ENCODE measurements at places on chromosomes 13 and 19. TPM values are rescaled to one million over a fixed set of nuclear protein-coding genes. Genes with fewer than 3 reads are reported as not detected.
A peak's percentile ranks its signal among the peaks of the same experiment; 100 is the strongest.

DNA sequence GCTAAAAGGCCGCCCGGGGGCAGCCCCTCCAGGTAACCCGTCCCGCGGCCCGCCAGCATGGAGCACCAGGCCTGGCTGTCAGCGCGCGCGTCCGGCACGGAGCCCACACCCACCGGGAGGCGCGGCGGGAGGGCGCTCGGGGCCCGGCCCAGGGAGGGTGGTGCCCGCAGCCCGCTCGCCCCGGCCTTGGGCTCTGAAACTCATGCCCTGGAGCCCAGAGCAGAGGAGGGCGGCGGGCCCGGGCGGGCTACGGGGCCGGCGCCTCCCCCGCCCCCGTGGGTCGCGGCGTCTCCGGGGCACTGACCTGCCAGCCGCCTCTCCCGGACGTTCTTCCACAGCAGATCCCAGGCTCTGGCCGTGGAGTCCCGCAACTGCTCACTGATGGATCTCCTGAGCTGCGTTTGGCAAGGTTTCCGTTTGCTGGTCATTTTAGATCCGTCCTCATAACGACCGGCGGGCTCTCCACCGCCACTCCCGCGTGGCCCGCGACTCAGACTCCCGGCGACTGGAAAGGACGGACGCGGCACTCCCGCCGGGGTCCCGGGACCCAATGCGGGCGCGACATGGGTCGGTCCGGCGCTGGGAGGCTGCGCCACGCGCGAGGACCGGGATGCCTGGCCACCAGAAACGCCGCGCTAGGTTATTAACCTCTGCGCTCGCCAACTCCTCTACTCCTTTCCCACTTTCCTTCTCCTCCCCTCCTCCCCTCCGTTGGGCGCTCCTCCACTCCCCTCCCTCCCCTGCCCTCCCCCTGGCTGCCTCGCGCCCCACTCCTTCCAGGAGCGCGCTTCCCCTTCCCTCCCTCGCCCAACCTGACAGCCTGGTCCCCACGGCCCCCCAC, 64.7 kb upstream of the STARD13 start:
- peak; percentile 13 for DNase-seq

DNA sequence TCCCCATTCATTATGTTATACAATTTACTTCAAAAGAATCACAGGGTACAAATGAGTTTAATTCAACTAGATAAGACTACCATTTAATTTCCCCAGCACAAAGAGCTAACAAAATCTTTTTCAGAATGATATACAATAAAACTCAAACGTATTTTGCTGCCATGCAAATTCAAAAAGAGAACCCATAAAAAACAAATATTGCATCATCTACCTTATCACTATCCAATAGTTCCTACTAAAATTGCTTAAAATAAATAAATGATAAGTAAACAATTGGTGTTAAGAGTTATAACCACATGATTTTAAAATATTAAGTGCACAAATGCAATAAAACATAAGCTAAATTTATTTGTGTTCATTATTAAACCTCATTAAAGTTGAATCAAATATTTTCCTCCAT, 919.4 kb downstream of the SLITRK5 start:
- DNase-seq: no peak

- no peak for DNase-seq
Observed at GRCh38 chr19:45179072-45179891, 698 bp downstream of the BLOC1S3 start.

- no peak for DNase-seq
Observed at GRCh38 chr19:17754634-17755442, 3.6 kb downstream of the FCHO1 start.

DNA sequence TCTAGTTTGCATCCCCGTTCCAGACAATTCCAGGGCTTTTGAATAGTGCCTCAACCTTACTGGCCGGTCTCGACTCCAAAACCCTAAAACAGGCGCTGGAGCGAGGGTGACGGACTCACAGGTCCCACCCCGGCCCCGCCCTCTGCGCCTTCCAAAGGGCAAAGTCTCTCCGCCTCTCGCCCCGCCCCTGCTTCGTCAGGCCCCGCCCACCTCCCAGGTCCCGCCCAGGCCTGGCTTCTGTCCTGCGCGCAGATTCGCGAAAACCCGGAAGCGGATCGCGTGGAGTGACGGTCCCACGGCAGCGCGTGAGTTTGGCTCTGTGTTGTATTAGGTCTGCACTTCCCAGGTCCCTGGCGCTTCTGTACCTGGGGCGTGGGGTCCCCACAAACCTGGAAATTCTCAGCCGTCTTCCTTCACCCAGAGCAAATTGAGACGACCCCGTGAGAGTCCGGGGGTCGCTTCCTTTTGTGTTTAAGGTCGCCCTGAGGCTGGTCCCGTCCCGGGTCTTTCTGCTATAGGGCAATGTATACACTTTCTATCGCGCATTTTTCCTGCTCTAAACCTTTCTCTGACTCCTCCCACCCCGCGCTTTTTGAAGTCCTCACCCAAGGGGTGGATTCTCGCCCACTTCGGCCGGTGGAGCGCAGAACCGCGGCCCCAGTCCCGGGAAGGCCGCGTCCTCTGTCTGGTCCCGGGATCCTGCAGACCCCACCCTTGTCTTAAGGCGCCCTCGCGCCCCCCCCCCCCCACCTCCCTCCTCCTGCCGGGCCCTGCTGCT, at the start of gene ZNF813:
Gene ZNF813 (plus strand): TSS at position 249 of the 778 bp plus-strand sequence. CDS start 16,090 bp downstream, outside the sequence.
- peak; percentile 46 for DNase-seq

Gene SYCN
- not detected for total RNA-seq

Gene RPS5
- total RNA-seq: 2,163 TPM

All from pulmonary artery endothelial cell (primary cell).